EH (cell line): ENCODE measurements at places on chromosomes 1 and 21.

DNA sequence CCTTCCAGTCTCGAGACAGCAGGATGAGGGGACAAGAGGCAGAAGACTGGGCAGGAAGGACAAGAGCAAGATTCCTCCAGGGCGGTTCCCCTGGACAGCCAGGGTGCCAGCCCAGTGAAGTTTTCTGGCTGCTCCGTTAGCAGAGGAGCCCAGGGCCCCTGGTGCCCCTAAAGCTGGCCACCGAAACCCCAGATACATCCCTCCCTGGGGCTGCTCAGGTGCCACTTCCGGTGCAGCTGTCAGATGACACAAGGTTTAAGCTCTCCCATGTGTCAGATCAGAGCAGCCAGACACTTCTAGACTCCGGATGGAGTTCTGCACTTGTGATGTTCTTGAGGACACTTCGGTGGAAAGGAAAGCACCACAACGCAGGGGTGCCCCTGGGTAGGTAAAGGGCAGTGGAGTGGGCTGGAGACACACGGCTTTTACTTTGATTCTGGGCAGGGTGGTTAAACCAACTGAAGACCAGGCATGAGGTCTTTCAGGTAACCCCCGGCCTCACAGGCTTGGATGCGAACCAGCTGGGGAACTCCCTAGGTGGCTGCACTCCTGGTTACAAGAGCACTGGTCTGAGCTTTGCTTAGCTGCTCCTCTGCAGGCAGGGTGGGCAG is 85.7 kb downstream of the ITPKB start:
- no peak for DNase-seq

- DNase-seq: no peak
Observed at GRCh38 chr1:94787691-94788090, 32.5 kb upstream of the SLC44A3 start.

DNA sequence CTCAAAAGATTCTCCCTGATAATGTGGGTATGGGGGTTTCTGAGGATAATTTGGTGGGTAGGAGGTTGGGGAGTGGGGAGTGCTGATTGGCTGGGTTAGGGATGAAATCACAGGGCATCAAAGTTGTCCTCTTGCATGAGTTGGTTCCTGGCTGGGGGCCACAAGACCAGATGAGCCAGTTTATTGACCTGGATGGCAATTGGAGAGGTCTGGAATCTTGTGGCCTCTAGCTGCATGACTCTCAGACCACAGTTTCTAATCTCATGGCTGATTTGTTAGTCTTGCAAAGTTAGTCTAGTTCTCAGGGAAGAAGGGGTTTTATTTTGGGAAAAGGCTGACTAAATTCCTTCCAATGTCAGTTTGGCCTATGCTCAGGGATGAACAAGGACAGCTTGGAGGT is 3.3 kb upstream of the GBP1 start:
- DNase-seq: peak; percentile 87

- DNase-seq: no peak
Observed at GRCh38 chr21:28758883-28759242, 233.8 kb downstream of the LTN1 start.

- DNase-seq: no peak
Observed at GRCh38 chr21:22582026-22582425, 1583.8 kb downstream of the NCAM2 start.

- no peak for DNase-seq
Observed at GRCh38 chr1:176998183-176998795, 166.2 kb downstream of the ASTN1 start.

DNA sequence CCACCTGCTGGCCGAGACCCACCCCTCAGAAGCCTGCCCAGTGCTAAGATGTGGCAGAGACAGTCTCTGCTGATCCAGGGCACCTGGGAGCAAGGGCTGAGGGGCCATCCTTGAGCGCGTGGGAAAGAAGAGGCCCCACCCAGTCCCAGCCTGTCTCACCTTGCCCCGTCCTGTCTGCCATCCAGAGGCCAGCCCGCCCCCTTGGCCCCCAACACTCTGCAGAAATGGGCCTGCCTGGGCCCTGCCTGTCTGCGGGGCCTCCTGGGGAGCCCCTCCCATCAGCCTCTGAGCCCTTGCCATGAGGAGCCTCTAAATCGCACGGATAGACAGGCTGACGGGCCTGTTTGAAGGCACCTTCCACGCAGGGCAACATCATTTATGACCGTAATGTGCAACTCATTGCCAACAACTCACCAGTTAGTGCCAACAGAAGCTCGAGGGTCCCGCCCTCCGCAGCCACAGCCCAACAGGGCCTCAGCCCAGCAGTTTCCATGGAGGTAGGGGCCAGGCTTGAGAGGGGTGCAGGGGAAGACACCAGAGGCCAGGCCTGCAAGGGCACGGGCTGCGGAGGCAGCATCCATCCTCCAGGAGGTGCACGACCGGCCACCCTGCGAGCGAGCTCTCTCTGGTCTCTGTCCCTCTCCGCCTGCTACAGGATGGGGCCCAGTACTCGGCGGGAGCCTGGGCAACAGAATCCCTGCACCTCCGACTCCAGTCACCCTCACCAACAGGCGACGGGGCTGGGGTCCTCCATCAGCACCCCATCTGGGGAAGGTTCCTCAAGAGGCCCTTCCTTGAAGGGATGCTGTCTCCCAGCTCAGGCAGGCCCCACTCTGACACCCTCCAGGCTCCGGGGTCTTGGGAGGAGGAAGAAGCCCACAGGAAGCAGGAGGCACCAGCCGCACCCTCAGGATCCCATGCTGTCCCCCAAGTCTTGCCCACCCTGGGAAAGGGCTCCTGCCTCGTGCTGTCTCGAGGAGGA is 78.0 kb downstream of the MEGF6 start:
- DNase-seq: no peak

GRCh38 chr1:8116894-8117264 is 90.8 kb upstream of the ERRFI1 start:
- DNase-seq: peak; percentile 89

- DNase-seq: peak; percentile 17
Observed at GRCh38 chr1:234841710-234842231, 231.8 kb upstream of the IRF2BP2 start.

- DNase-seq: no peak
Observed at GRCh38 chr1:161801955-161802354, 35.8 kb downstream of the ATF6 start.

GRCh38 chr1:26784023-26784871 is 3.5 kb upstream of the PIGV start:
- DNase-seq: peak; percentile 93

GRCh38 chr1:62444701-62445100 is 7.9 kb downstream of the USP1 start:
- DNase-seq: no peak

GRCh38 chr21:39559511-39559910 is 53.2 kb upstream of the B3GALT5 start:
- DNase-seq: no peak

DNA sequence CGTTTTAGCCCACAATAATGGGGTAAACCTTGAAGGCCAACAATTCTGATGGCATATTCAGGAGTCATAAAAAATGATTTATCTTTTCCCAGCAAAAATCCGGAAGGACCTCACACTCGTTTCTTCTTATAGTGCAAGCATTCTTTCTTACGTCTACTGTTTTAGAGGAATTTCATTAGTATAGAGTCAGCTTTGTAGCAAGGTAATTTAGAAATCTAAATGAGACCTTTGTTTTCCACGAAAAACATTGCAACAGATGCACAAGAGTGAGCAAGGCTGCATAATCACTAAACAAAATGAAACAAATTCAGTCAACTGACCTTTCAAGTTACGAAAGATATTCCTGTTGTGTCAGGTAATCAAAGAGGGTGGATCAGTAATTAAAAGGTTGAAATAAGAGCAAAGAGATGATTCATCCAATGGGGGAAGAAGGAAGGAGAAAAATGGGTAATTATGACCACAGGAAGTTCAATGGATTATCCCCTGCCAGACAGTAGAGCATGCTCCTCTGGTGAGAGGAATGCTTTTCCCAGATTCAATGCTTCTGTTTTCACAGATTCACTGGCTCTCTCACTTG is 560 bp upstream of the CSDE1 start:
- peak; percentile 31 for DNase-seq

- DNase-seq: no peak
Observed at GRCh38 chr1:29676496-29676895, 440.2 kb downstream of the PTPRU start.

DNA sequence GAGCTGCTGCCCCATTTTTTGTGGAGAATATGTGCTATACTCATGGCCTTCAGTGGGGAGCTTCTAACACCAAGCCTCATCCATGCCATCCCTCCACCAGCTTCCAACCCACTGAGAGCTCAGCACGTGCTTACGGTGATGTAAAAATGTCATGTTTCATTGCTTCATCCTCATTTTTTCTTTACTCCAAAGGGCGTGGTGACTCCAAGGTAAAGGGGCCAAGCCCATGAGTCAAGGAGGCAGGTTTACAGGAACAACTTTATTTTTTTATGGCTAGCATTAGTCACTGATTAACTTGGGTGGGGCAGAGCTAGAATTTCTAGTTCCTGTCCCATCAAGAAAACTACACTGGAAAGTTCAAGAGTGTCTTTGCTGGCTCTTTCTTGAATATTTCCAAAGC is at the start of gene C1orf226:
C1orf226 (plus strand) TSS at position 346 of the 400 bp plus-strand sequence. CDS start 174 bp downstream, outside the sequence.
- DNase-seq: no peak

GRCh38 chr21:38048167-38048566 is 131.9 kb upstream of the KCNJ6 start:
- no peak for DNase-seq

GRCh38 chr1:200207711-200208126 is 180.2 kb downstream of the NR5A2 start:
- DNase-seq: peak; percentile 52

- DNase-seq: no peak
Observed at GRCh38 chr1:112114540-112114939, 125.1 kb upstream of the KCND3 start.

DNA sequence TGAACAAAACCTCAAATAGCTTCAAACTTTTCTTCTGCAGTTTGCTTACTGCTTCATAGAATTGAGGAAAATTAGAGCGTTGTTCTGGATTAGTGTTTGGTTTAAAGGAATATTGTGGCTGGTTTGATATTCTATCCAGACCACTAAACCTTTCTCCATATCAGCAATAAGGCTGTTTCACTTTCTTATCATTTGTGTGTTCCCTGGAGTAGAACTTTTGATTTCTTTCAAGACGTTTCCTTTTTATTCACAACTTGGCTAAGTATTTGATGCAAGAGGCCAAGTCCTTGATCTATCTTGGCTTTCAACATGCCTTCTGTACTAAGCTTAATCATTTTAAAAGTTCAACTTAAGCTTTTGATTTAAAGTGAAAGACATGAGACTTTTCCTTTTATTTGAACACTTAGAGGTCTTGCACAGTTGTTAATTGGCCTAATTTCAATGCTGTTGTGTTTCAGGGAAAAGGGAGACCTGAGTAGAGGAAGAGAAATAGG is 359.1 kb downstream of the S1PR1 start:
- DNase-seq: no peak

DNA sequence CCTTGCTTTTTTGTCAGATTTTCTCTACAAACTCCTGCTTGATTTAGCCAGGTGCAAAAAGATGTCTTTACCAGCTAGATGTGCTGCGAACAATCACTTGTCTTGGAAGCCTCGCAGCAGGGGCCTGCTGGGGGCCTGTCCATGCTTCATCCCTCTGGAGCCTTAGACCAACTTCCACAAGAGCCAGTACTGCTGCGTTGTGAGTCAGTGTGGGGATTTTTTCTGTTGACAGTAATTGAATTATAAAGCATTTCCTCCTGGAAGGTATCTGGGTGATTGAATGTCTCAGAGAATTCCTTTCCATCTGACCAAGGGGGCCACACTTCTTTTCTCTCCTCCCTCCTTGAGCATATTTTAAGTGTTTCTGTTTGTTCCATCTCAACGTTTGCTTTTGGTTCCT is 40.4 kb upstream of the LDLRAP1 start:
- peak; percentile 65 for DNase-seq

- DNase-seq: no peak
Observed at GRCh38 chr1:31700468-31701090, 3.2 kb downstream of the COL16A1 start.

DNA sequence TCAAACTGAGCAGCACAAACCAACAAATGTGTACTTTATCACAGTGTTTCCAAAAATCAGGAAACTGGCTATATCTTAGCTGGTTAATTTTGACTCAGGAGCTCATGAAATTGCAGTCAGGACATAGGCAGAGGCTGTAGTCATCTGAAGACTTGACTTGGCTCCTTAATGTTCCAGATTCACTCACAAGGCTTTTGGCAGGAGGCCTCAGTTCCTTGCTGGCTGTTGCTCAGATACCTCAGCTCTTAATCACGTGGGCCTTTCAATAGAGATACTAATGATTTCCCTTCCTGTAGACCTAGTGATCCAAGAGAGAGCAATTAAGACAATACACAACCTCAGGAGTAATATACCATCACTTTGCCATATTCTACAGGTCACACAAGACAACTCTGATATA is 537.7 kb downstream of the BRINP3 start:
- DNase-seq: no peak

DNA sequence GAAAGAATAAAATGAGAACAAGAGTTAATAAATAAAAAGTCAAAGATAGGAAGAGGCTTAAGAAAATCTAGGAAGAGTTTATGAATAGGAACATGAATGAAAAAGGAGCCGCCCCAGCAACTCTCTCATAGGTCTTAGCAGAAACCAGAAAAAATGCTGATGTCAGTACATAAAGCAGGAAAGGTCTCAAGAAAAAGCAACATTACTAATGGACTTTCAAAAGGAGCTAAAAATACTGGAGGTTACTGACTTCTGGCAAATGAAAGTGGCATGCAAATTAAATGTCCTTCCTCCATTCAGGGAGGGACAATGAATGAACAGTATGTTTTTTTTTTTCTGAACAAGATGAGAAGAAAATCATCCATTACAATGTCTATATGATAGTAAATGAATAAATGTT is 387.6 kb downstream of the BRINP2 start:
- no peak for DNase-seq

GRCh38 chr1:174112489-174113162 is 46.7 kb upstream of the RABGAP1L start:
- DNase-seq: no peak

- DNase-seq: peak; percentile 20
Observed at GRCh38 chr1:166944186-166944967, 31.0 kb downstream of the ILDR2 start.

DNA sequence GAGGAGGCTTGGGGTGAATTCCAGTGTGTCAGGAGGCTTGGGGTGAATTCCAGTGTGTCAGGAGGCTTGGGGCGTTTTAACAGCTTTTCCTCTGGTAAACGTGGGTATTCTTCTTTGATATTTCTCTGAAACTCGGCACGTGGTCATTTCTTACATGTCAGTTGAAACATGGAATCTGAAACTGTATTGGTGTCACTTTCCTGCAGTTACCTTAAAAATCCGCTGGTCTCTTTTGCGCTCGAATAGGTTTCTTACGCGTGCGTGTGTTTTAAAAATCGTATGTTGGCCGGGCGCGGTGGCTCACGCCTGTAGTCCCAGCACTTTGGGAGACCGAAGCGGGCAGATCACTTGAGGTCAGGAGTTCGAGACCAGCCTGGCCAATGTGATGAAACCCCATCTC is 33.5 kb downstream of the PRKCZ start:
- no peak for DNase-seq

- DNase-seq: no peak
Observed at GRCh38 chr1:110048923-110049601, 14.6 kb downstream of the STRIP1 start.

GRCh38 chr1:26237230-26237966 is 3.4 kb downstream of the CEP85 start:
- peak; percentile 15 for DNase-seq

DNA sequence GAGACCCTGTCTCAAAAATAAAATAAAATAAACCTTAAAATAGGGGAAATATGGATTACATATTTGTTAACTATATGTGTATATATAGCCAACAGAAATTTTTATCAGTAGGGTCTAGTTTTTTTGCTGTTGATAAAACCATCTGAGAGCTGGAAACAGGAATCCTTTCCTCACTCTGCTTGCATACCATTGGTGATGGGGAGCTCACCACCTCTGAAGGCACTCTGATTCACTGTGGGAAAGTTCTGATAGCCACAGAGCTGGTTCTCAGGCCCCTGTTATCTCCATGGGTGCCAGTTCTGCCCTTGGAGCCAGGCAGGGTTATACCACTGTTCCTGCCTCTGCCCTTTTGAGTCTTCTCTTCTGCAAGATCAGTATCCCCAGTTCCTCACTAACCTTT is 17.8 kb upstream of the ZC3H12A start:
- DNase-seq: no peak
